ENCODE measurements at places on chromosomes 11 and 22.

- no peak for DNase-seq
Measured at GRCh38 chr11:2213384-2213842, 41.8 kb upstream of the TH start.

DNA sequence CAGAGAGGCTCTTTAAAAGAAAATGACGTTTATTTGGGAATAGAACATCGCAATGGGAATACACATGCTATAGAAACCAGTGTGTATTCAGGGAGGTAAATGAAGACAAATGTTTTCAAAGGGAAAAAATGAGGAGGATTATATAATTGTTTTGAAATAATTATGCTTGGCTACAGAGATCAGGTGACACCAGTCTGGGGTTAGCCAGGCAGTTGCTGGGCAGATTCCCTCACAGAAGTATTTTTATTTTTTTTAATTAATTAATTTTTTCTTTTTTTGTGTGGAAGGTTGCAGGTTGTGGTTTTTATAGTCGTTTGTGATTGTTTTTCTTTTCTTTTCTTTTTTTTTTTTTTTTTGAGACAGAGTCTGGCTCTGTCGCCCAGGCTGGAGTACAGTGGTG is 5.6 kb upstream of the STARD10 start:
- no peak for DNase-seq

DNA sequence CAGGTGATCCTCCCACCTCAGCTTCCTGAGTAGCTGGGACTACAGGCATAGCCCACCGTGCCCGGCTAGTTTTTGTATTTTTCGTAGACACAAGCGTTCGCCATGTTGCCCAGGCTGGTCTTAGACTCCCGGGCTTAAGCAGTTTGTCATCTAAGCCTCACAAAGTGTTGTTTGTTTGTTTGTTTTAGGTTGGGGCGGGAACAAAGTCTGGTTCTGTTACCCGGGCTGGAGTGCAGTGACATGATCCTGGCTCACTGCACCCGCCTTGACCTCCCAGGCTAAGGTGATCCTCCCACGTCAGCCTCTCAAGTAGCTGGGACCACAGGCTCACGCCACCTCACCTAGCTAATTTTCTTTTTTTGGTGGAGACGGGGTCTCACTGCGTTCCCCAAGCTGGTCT is 12.6 kb downstream of the IRF7 start:
- no peak for DNase-seq

DNA sequence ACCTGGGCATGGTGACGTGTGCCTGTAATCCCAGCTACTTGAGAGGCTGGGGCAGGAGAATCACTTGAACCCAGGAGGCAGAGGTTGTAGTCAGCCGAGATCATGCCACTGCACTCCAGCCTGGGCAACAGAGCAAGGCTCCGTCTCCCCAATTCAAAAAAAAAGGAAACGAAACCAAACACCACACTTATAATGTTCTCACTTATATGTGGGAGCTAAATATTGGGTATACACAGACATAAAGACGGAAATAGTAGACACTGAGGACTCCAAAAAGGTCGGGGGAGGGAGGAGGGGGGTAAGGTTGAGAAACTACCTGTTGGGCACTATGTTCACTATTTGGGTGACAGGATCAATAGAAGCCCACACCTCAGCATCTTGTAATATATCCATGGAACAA is 94.3 kb downstream of the GAB2 start:
- no peak for DNase-seq

- no peak for DNase-seq
Measured at GRCh38 chr22:31308181-31308580, 15.9 kb upstream of the PIK3IP1 start.

DNA sequence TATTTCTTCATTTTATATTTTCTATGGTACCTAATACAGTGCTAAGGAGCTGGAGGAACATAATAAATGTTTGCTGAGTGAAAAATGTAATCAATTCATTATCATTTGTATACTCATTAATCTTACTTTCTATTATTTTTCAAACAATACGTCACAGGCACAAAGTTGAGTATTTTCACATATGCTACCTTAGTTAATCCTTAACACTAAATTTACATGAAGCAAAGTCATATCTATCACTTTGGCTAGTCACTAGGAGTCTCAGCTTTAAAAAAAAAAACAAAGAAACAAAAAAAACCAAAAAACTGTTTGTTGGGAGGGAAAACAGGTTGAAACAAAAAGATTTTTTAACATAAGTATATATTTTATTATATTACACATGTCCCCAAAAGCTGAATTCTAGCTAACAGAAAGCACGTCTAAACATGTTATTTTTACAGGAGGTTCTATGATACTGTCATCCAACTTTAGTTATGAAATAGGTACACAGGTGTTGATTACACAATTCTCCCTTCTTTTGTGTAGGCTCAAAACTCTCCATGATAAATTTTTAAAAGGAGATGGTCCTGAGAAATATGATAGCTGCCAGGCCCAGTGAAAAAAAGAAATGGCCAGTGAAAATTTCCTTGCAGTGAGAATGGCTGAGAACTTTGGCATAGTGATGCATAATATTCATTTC is 14.3 kb downstream of the HPS5 start:
- DNase-seq, result no peak

GRCh38 chr11:88103337-88104206 is 71.7 kb downstream of the RAB38 start:
- DNase-seq, result no peak

- no peak for DNase-seq
Measured at GRCh38 chr22:39177791-39178190, 25.3 kb upstream of the CBX7 start.

DNA sequence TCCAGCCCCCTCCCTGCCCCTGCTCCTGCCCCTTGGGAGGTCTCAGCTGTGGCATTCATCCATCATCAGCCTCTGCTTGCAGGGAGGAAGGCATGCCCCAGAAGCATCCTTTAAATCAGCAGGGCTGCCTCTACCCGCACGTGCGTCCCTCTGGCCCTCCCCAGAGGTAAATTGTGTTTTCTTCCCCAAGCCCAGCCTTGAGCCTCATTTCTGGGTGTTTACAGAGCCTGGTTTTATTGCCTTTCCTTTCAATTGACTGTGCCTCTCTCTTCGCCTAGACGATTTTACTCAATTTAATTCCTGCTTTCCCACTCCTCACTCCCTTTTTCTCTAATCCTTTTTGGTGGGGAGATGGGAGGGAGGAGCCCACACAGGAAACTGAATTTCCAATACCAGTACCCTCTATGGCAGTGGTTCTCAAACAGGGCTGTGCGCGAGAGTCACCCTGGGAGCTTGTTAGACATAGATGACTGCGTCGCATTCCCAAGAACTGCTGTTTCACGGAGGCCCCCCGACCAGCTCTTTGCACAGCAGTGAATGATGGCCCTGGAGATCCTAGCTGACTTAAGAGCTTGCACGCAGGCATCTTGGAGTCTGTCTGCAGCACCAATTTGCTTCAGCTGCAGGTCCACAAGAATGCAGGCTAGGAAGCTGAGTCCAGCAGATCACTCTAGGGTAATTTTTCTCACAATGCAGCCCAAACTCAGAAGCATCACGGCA is 15.1 kb upstream of the OAF start:
- no peak for DNase-seq

DNA sequence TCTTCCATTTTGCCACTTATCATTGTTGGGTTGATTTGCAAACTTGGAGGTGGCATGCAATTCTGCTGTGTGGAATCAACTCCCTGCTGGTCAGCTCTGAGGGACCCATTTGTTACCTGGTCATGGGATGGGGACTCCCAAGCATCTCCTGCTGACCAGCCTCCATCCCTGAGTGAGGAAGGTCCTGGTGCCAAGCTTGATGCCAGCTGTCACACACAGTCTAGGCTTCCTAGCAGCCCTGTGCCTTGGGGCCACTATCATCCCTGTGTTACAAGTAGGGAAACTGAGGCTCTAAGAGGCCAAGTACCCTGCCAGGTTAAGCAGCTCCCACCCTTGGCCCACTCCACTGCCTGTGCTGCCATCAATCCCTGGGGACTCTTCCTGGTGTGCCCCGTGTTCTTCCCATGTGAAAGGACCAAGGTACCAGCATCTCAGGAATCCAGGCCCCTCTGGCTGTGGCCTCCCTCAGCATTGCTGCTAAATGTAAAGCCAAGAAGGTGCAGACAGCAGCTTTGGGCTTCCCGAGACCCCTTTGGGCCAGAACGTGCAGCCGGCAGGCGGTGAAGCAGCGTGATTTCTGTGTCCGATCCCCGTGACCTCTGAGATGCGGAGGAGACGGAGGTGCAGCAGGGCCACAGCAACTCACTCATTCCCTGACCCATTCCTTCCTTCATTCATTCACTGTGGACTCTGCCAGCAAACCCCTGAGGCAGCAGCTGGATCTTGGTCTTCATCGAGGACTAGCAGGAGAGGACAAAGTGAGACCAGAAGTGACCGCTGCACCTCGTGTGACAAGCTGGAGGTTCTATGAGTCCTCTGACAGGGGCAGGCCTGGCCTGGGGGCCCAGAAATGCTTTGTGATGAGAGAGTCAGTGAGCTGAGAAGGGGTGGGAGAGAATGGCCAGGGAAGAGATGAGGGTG is 49.7 kb downstream of the MYEOV start:
- no peak for DNase-seq

- DNase-seq, result no peak
Measured at GRCh38 chr11:110059706-110060463, 33.3 kb upstream of the ZC3H12C start.

DNA sequence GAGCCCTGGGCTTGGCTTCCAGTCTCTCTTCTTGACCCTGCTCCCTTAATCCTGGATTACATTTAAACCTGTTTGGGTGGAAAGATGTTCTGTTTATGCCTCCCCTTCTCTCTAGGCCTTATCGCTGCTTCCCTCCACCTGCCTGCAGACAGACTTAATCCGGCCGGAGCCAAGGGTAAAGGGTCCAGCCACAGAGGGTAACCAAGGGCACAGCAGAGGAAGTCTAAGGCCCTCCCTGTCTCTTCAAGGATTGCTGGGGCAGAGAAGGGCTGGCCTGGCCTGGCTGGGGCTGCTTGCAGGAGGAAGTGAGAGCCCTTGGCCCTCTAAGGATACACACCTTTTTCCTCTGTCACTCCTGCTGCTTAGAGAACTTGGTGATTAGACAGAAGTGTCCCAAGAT is 2.1 kb downstream of the GAL3ST3 start:
- DNase-seq, result no peak

- no peak for DNase-seq
Measured at GRCh38 chr22:26547426-26547825, 35.2 kb upstream of the TFIP11 start.

DNA sequence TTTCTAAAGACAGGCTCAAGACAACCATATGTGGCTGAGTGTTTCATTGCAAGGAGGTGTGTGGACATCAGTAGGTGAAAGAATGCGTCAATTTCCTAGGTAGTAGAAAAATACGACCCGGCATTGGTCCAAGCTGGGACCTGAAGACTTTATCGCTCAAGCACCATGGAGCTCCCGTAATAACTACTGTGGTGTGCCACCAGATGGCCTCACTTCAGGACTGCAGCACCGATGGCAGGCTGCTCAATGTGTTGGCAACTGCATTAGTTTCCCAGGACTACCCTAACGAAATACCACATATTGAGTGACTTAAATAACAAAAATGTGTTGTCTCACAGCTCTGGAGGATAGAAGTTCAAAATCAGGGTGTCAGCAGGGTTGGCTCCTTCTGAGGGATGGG is 72.4 kb upstream of the FAT3 start:
- no peak for DNase-seq

Measured in stimulated activated CD4-positive, alpha-beta T cell treated with anti-CD3 and anti-CD28 coated beads, TNF-alpha, amount 100 ng/mL, for 1 hour (primary cell).